Activated naive CD8-positive, alpha-beta T cell treated with anti-CD3 and anti-CD28 coated beads, Interleukin-2, amount 50 U/mL, for 16 hours (primary cell): ENCODE measurements at places on chromosomes 16 and 17.

GRCh38 chr16:88469615-88470395 lies 16.7 kb downstream of the ZFPM1 start:
- no peak for DNase-seq

GRCh38 chr16:87851601-87852000 lies 17.7 kb downstream of the SLC7A5 start:
- no peak for DNase-seq

- no peak for DNase-seq
Observed at GRCh38 chr17:9473711-9474110, 101.9 kb downstream of the STX8 start.

DNA sequence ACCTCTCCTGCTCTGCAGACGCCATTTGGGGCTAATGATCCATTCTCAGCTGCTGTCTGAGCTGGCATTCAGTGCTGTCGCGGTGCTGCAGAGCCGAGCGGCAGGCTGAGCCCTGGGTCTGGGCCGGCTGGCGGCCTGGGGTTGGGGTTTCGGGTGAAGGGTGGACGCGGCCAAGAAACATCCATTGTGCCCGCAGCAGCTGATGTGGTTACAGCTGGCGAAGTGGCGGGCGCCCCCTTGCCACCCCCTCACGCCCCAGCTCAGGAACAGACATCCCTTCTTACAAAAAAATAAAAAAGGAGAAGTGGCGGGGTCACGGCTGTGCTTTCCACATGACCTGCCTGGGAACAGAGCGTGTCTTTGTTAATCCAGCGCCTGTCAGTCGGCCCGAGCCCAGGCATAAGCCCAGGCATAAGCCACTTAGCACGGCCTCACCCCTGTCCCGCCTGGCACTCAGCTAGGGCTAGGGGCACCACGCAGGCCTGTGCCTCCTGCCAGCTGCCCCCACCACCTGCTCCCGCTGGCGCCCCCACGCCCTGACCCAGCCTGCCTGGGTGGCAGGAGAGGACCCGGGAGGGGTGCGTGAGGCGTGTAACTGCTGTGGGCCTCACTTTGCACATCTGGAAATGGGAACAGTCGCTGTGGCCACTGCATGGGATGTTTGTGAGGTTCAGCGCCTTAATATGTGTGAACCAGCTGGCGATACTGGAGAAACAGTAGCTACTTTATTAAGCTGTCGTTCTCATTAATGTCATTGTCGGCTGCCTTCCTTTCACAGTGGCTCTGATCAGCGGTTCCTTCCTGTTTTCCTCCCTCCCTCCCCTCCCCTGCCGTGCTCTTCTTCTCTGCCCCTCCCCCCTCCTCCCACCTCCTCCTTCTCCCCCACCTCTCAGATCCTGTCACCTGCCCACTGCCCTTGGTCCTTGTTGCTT lies 197.7 kb upstream of the CIBAR2 start:
- no peak for DNase-seq

GRCh38 chr16:55222486-55222885 lies 101.5 kb upstream of the IRX6 start:
- DNase-seq = no peak

- no peak for DNase-seq
Observed at GRCh38 chr17:77590951-77591735, 367.4 kb upstream of the TNRC6C start.

DNA sequence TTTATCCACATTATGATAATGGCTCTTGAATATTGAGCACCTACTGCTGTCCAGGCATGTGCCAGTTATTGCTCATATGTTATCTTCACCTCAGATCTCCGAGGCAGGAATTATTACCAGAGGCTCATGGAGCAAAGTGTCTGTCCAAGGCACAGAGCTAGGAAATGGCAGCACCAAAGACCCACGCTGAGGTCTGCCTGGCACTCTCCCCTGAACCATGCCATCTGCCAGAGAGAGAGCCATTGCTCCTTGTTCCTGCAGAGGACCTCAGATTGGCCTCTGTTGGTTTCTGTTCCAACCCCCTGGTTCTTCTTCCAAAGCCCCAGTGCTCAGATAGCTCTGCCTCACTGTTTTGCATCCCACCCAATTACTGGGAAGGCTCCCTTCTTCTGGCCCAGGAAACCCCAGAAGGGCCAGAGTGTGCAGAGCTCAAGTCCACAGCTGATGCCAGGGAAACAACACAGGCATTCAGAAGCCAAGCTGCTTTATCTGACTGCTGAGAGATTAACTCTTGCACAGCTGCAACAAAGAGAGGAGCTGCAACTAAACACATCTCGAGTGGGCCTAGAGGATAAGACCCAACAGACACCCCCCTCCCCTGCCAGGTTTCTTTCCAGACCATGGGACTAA lies 5.9 kb downstream of the ASIC2 start:
- no peak for DNase-seq

DNA sequence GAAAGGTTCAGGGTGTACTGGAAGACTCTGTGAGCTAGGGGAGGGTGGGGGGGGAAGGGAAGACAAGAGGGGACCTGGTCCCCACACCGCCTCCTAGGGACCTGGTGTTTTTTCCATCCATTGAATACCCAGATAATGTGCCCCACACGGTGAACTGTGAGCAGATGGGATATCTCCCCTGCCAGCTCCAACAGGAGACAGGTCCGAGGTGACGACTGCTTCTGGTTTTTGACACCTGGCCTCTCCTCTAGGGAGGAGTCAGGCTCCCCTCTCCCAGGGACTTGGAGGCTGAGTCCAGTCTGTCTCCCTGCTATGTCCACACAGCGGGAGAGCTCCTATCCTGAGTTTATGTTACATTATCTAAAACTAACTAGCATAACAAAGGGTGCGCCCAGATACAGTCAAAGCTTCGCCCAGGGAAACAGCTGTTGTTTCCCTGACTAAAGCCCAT lies 1.8 kb downstream of the MARVELD3 start:
- no peak for DNase-seq

- no peak for DNase-seq
Observed at GRCh38 chr16:84806256-84806889, 13.4 kb upstream of the CRISPLD2 start.

DNA sequence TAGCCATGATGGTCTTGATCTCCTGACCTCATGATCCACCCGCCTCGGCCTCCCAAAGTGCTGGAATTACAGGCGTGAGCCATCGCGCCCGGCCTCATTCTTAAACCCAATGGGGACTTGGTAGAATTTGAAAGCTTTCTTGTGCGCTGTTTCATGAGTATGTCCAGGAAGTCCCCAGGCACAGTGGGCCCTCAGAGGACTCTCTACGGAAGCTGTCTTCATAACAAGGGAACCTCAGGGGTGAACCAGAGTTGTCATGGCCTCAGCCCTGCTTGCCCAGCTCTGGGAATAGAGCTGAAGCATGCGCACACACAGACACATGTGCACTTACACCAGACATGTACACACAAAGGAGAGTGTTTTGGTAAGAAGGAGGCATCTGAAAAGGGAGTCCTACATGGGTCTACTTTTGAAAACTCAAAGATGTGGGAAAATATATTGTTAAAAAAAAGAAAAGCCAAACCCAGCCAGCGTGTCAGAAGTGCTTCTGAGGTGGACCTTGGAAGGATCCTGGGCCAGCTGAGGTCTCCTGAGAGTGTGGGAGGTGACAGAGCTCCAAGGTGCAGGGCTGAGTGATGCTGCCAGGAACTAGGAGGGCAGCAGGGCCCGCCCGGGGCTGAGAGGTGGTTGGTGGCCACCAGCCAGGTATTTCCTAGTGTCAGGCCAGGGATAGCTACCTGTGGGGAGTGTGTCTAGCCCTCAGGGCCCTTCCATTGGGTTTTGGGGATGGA lies 54.6 kb downstream of the EPN2 start:
- no peak for DNase-seq

- DNase-seq = no peak
Observed at GRCh38 chr16:53809088-53809932, 105.4 kb downstream of the FTO start.

GRCh38 chr17:75762513-75763268 lies 2.3 kb downstream of the GALK1 start:
- no peak for DNase-seq

DNA sequence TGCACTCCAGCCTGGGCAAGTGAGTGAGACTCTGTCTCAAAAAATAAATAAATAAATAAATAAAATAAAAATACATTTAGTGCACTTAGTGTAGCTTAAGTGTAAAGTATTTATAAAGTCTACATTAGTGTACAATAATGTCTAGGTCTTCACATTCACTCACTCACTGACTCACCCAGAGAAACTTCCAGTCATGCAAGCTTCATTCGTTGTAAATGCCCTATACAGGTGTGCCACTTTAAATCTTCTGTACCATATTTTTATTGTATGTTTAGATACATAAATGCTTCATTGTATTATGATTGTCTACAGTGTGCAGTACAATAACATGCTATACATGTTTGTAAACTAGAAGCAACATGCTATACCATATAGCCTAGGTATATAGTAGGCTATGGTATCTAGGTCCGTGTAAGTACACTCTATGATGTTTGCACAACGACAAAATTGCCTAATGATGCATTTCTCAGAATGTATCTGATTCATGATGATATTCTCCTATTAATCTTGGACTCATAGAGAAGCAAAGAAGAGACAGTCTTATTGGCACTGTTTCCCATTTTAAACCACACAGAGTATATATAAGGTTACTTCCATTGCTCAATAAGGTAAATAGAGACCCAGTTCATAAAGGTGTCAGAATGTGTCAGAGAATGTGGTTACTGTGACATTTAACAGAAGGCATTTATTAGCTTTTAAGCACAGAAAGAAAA lies 1314.9 kb downstream of the CDH11 start:
- DNase-seq = no peak

- no peak for DNase-seq
Observed at GRCh38 chr17:30234964-30235363, 533 bp downstream of the SLC6A4 start.

DNA sequence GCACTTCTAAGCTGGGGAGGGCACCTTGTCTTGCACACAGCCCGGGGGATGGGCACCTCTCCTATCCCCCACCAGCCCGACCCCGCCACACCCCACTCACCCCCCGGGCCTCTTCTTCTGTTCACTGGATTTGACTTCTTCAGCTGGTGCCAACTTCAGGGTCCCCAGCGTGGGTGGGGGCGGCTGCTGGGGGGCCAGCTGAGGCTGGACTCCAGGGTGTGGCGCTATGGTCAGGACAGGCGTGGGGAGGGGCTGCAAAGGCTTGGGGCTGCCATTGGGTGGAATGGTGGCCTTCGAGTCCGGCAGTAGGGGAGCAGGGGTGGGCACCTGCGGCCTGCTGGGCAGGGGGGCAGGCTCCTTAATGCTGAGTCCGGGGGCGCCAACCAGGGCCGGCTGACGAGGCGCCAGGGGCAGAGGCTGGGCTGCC lies 6.1 kb downstream of the MNT start:
- no peak for DNase-seq

DNA sequence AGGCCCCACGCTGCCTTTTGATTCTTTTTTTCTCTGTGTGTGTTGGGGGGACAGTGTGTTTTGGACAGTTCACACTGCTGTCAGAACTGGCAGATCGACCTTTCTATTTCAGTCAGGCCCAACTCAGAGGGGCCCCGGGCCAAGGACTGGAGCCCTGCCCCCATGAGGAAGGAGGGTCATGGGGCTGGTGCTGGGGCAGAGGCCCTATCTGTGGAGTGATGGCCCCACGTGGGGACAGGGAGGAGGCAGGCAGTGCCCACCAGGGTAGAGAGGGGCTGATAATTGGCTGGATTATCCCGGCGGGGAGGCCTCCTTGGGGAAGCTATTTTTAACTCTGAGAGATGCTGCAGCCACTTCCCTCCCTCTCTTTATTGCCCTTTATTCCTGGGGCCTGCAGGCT lies 5.7 kb upstream of the KCNJ12 start:
- no peak for DNase-seq

GRCh38 chr17:45722161-45722560 lies 62.0 kb upstream of the CRHR1 start:
- DNase-seq = no peak

- DNase-seq = no peak
Observed at GRCh38 chr16:52912565-52913173, 140.0 kb downstream of the CHD9NB start.

- no peak for DNase-seq
Observed at GRCh38 chr17:47170710-47171109, 18.4 kb downstream of the CDC27 start.

DNA sequence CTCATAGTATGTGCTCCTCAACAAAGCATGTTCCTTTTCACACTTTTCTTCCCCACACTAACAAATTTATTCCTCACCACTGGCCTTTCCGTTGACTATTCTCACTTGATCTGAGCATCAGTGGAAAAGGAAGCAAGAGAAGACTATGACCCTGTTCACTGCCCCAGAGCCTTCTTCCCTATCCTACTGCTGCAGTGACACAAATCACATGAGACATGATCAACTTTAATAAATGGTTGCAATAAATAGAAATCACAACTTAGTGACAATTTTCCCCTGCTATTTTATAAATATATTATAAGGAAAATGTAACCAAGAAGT lies 438.7 kb upstream of the SOX9 start:
- no peak for DNase-seq

DNA sequence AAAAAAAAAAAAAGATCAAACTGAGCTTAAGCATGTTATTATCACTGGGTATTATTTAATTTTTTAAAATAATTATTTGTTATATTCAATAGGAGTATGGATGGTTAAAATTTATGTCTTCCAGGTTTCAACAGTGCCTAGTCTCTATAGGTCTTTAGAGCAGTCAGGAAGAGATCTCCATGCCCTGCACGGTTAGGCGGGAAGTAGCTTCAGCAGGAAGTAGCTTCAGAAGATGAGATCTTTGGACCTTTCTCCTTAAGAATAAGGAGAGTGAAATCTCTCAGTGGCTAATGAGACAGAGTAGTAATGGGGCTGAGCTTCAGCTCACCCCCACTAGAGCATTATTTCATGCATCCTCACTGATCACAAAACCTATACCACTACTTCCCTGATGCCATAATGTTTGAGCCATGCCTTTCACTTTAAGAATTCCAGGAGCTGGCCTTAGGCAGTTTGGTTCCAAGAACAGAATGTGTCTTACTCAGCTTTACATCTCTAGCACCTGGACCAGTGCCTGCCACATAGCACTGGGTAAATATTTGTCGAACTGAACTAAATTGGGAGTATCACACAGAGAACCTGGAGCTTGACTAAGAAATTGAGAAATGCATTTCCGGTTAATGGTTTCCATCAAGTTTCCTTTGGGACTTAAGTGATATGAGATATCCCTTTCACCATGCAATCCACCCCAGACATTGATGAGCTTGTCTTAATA lies 43.5 kb downstream of the SCPEP1 start:
- DNase-seq = no peak

- DNase-seq = no peak
Observed at GRCh38 chr16:64543441-64543840, 578.4 kb downstream of the CDH11 start.

- DNase-seq = no peak
Observed at GRCh38 chr17:67753026-67753425, 35.3 kb downstream of the NOL11 start.
